Stimulated activated CD4-positive, alpha-beta T cell treated with anti-CD3 and anti-CD28 coated beads, Interleukin-2, amount 100 ng/mL, for 4 hours (primary cell): ENCODE measurements at places on chromosomes 4 and X.

- no peak for DNase-seq
Measured at GRCh38 chrX:73076838-73077237, 2.5 kb downstream of the PABPC1L2A start.

DNA sequence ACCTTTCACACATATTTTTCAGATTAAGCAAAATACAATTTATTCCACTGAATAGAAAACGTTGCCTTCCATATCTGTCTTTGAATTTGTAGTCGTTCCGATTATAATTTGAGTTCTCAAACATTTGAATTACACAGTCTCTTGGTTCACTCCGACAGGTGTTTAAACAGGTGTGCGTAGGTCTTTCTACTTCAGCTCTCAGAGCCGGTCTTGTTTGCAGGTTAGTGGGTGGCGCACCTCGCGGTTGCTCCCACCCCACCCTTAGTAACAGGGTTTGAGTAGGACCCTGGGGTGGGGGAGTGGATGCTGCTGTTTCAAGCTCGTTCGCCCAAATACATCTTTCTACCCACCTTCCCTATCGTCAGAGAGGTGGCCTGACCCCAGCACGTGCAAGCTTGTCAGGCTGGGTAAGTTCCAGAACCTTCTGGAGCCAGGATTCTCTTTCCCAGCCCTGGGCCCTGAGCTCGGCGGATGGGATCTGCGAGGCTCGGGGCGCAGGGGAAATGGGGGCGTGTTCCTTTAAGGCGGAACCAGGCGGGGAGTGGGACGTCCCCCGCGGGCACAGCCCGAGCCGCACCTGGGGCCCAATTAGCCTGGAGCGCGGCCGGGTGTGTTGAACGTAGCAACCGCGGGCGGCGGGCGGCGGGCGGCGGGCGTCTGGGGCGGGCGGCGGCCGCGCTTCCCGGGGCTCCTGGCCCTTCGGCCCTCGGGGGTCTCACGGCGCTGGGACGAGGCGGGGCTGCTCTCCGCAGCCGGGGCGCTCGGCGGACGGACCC is at the start of gene FAM149A:
TSS of gene FAM149A (plus strand) at position 591 of the 776 bp plus-strand sequence.
- DNase-seq, result peak; percentile 30

GRCh38 chr4:171588764-171589163 is 224.4 kb upstream of the GALNTL6 start:
- no peak for DNase-seq

GRCh38 chrX:39931529-39932282 is 166.1 kb downstream of the BCOR start:
- no peak for DNase-seq

DNA sequence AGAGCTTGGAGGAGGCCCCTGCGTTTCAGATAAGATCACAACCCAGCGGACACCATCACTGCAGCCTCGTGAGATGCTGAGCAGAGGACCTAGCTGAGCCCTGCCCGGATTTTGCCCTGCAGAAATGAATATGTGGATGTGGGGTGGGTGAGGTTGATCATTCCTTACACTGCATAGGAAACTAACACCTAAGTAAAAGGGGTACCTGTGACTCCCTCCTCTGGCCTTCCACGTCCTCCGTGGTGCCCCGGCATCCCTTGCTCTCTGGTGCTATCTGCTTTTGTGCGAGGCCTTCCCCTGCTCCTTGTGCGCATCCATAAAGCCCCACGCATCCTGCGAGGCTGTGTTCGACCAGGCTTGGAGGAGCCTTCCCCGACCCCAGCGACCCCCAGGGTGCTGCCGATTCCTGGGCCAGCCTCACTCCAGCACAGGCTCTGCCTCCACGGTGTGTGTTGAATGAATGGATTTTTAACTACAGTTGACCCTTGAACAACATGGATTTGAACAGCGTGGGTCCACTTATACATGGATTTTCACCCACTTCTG is 25.6 kb upstream of the GPR78 start:
- no peak for DNase-seq

DNA sequence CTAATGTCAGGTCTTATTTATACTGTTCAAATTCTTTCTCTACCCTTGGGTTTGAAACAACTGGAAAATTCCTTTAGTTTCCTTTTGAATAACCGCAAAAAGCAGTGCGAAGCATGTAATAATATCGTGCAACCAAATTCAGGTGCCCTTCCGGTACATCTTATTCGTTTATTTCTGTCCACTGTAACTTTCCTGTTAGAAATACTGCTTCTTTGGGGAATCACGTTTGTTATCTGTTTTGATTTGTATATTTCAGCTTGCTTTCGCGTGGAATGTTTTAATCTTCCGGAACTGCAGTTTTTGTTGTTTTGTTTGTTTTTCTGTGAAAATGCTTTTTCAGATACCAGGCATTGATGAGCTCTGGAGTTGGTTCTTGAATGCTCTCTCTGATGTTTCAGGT is 85.7 kb upstream of the HPRT1 start:
- DNase-seq, result no peak

DNA sequence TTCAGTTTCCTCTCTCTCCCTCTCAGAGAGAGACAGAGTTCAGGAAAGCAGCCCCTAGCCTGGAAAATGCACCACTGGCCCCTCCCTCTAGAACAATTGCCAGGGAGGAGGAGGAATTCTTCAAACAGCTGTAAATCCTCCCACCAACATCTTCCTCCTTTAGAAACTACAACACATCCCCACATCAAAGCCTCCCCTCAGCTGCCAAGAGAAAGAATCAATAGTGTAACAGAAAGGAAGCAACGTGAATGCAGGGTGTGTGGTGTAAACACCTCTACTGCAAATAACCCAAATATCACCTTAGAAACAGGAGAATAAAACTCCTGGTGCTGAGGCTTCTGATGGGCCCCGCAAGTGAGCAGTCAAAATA is 249.9 kb upstream of the GATB start:
- no peak for DNase-seq

DNA sequence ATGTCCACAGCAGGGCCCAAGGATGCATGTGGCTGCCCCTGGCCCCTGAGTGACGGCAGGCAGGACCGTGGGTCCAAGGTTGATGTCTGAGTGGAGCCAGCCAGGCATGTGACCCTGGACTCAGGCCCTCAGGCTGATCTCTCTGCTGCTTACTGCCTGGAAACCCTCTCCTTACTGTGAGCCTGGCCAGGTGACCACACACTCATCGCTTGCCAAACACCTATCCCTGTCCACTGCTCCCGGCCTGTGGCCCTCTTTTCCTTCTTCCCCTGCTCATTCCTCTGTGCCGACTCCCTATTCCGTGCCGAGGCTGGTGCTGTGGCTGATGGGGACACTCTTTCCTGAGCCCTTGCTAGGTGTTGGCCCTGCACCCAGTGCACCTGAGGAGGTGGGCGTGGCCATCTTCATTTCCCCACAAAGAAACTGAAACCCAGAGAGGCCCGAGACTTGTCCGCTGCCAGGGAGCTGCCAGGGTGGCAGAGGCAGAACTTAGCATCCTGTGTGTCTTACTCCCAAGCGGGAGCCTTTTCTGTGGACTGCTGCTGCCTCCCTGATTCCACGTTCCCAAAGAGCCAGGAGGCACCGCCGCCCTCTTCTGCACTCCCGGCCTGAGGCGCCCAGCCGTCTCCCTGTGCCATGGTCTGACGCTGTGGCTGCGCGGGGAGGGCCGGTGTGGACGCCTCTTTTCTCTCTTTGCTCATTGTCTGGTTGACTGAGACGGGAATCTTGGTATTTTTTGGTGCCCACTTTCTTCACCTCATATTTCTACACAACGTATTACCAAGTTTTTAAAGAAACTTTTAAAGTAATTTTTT is 11.2 kb upstream of the RNF4 start:
- no peak for DNase-seq

GRCh38 chr4:140363558-140363957 is 9.9 kb upstream of the SCOC start:
- DNase-seq, result no peak
